ENCODE measurements at places on chromosomes 5 and 9.
A peak's percentile ranks its signal among the peaks of the same experiment; 100 is the strongest.

GRCh38 chr5:150121448-150122157, 34.0 kb downstream of the PDGFRB start:
- DNase-seq = no peak

DNA sequence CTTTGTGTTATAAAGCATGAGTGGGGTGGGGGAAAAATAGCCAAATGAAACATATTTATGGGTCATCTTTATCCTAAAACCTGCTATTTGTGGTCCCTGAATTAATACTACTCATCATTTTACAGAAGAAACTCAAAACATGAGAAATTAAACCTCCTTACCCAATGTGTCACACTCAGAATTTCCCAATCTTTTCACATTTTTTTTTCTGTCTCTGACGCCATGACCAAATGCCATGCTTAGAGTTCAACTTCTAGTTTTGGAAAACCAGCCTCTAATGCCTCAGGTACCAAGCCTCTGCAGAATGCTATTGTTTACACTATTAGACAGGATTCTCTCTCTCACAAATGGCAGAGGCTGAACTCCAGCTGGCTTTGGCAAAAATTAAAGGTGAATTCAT, 505.5 kb upstream of the WWC1 start:
- DNase-seq = no peak

DNA sequence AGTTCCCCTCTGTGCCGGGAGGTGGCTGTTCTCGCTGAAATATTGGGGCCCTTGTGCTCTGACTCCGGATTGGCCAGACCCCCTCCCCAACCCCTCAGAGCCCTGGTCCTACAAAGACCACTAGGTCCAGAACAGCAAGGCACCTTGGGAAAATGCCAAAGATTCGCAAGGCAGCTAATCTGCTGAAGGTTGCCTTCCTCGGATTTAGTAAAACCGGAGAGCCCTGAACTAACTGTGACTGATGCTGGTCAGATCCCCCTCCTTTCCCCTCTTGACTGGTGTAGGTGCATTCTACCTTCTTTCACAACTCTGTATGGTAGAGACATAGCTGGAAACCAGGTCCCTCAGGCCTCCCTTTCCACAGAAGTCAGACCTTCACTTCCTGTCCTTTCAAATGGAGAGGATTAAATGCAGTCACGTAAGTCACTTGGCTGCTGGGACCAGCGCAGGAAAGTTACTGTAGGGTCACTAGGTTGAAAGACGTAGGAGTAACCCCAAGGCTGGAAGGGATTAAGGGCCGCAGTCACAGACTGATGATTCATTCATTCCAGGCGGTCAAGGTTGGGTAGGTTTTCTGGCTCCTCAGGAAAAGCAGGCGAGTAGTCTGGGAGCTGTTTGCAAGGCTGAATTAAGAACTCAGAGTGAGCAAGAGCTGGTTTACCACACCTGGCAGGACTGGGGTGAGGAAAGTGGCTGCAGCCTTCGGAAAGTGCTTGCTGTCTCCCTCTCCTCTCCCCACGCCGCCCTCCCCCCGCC, 5.3 kb downstream of the BARX1 start:
- DNase-seq = no peak

DNA sequence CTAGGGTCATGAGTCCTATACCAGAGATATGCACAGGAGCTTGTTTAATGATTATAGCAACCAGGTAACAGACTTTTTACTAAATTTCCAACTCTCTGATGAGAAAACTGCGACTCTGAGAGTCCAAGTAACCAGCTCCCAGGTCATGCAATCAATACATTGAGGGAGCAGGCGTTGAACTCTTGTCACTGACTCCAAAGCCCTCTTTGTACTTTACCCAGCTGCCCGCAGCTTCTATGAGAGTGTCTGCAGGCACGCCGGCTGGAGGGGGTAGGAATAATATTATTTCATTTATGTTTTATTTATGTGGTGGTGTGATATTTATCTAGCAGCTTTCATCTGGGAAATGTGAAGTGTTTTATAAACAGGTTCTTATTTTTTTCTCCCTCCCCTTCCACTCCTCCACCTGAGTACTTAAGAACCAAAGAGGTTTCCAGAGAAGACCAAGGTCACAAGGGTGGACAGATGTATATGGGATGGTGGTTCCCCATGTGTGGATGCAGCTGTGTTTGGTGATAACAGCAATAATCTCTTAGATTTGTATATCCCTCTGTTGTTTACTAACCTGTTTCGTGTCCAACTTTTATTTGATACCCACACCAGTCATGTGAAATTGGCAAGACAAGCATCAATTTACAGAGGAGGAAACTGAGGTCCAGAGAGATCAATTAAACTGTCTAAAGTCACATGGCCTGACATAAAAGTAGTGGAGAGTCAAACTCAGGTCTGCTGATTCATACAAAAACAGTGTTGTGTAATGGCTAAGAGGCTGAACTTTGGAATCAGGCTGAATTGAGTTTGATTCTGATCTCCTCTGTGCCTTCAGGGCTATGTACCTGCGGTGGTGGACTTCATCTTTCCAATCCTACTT, 140.2 kb upstream of the TRIM32 start:
- no peak for DNase-seq

DNA sequence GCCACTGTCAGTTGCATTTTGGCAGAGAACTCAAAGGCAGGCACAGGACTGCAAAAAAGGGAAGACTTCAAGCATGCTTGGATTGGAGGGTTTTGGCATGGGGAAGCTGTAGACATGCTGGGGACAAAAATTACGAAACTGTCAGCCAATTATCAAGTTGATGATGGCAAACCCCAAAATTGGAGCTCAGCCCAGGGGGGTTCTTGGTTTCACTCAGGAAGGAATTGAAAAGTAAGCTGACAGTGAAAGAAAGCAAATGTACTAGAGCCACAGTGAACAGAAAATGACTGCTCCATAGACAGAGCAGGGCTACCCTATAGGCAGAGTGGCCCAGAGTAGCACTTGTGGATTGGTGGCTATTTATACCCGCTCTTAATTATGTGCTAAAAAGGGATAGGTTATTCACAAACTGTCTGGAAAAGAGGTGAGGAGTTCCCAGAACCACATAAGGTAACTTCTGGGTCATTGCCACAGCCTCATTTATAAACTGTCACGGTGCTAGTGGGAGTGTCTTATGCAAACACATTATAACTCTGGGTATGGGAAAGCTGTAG, 14.6 kb upstream of the CFAP95 start:
- DNase-seq = no peak

DNA sequence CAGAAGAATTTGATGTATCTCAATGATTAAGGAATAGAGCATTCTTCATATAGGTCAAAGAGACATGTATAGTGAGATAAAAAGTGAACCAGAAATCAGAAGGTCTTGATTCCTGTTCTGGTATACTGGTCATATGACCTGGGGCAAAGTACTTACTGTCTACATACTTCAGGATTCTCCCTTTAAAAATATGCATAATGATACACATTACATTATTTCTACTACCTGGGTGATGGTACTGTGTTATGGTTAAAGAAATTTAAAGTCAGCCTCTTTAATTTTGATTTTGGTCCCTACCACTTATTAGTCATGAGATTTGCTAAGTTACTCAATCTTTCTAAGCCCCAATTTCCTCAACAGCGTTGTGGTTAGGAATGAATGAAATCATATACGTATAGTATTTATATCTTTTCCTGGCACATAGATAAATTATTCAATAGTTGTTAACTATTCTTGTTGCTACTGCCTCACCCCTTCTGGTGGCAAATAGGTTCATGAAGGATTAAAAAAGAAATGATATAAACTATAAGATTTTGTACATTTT, 984.1 kb downstream of the TLE4 start:
- no peak for DNase-seq

DNA sequence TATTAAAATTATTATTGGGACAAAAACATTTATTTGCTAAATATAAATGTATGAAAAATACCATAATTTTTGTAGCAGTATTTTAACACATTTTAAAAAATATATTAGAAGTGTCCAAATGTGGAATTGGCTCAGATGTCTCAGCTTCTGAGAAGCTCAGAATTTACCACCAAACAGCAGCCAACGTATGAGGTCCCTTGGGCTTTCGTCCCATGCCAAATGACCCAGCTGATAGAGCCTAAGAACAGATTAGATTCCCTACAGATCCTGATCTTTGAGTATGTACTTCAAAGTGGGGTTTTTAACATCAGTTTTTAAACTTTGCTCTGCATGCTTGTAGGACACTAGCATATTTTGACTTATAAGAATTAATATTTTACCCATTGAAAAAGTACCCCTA, 77.3 kb upstream of the RPS23 start:
- no peak for DNase-seq

DNA sequence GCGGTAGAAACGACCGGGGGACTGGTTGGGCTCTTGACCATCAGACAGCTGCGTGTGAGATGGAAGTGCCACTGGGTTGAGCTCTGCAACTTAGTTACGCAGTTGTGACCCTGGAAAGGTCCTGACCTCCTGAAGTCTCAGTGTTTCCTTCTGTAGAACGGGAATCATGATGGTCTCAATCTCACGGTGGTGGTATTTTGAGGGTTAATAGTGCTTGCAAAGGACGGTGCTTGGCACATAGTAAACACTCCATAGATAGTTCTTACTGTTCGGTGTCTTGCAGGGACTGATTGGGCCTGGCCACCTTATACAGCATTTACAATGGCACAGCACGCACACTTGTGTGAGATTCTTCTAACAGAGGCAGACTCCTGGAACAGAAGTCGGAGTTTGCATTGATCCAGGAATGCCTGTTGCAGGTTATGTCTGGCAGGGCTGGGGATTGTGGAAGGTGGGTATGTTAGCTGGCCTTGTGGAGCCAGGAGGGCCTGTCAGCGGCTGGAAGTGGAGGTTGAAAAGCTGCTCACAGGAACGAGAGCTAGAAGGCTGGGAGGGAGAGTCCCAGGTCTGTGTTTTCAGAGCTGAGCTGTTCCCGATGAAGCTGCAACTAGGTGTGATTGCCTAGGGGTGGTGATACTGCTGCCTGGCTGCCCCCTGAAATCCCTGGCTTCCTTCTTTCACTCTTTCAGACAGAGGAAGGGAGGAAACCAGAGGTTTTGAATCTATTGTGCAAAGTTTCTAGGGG, 962 bp upstream of the TXN start:
- no peak for DNase-seq

GRCh38 chr5:35319333-35320002, 89.2 kb upstream of the PRLR start:
- DNase-seq = peak; percentile 23

DNA sequence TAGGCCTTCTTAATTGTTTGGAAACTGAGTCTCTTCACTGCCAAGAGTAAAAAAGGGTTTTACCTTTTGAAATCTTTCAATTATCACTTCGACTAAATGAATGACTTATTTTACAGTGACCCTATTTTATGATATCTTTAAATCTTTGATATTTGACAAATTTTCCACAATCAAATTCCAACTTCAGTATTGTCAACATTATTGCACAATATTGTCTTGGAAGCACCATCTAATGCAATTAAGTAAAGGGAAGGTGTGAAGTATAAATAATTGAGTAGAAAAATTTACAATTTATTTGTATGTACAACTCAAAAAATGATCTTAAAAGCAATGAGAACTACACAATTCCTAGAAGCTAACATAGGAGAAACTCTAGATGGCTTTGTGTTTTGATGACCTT, 49.2 kb downstream of the GABRA6 start:
- DNase-seq = no peak

DNA sequence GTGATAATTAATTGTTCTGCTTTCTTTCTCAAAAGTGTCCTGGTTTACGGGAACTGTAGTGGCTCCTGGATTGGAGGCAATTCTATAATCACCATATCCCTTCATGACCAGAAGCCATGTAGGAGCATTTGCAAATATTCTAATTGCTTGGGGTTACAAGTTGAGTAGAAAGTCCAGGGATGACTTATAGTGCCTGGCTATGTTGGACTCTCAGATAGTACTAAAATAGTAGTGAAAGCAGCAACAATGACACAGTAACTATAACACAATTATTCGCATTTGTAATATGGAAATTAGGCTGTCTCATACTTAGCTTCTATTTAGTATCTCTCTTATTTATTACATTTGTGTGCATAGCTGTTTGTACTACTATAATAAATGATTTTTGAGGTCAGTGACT, 712.5 kb upstream of the GRAMD2B start:
- DNase-seq = no peak

DNA sequence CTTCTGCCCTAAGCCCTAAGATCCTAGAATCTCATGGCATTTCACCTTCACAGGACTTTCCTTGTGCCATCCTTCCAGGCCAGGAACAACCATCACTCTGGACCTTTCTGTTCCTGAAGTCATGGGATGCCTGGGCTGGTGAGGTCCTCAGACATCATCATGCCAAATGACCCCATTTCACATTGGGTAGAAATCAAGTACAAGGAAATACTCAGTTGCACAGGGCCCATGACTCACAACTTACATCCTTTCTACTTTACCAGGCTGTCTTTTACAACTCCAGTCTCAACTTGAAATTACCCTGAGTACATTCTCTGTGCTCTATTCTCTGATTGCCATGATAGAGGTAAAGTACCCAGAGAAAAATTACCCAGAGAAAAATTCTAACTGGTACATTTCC, 167.1 kb downstream of the PIK3R1 start:
- DNase-seq = no peak

GRCh38 chr5:146690880-146691355, 174.9 kb upstream of the GPR151 start:
- no peak for DNase-seq

GRCh38 chr9:9091387-9091786, 1291.8 kb upstream of the DMAC1 start:
- no peak for DNase-seq

DNA sequence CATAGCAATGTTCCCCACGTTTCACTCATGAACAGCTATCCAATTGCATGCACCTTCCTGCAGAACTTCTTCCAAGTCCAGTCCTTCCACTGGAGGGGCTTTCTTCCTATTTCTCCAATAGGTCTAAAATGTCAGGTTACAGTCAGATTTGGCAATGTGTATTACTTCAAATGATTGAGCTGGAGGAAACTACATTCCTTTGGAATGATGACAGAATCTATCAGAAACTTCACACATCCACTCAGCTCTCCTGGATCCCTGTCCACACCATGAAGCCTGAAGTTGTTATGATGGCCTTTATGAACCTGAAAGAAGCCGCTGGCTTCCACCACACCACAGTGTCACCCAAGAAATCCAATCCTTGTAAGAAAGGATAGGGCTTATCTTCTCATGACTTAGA, 32.2 kb downstream of the FBXW2 start:
- no peak for DNase-seq

GRCh38 chr5:73390972-73391371, 57.6 kb downstream of the FOXD1 start:
- no peak for DNase-seq
